ENCODE measurements at places on chromosomes 7 and 10. TPM values are rescaled to one million over a fixed set of nuclear protein-coding genes. Genes with fewer than 3 reads are reported as not detected.

DNA sequence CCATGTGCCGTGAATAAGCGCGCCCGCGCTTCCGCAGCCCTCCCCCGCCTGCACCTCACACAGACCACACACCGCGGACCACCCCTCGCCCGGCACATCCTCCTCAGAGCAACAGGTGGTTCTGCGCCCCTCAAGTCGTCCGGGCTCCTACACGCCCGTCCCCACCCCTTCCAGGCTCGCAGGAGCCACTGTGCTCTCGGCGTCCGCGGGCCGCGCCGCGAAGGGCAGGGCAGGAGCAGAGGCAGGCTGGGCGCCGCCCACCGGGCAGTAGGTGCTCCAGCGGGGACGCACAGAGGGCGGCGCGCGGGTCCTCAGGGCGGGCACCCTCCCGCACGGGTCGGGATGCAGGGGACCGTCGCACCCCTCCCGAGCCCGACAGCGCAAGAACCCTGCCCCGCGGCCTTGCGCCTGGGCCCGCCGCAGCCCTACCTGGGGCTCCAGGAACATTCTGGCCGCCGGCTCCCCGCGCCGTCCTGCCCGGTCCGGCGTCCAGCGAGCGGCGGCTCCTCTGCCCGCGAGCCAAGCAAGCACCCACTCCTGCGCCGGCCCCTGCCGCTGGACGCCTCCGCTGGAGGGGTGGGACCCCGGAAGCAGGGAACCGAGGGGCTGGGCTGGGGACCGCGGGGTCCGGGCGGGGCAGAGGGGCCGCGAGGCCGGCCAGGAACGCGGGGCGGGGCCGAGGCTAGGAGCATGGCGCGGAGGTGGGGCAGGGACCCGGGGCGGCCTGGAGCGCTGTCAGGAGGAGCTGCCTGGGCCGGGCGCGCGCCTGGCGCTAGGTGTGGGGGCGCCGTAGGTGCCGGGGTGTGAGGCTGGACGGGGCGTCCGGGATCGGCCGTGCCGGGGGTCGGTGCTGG is 37.4 kb downstream of the RASGEF1A start:
- H3K36me3 ChIP-seq, result no peaks in the 10 kb centered on the region
- no peak overlapping the region for H3K27ac ChIP-seq
- no peaks in the 10 kb centered on the region for H3K27me3 ChIP-seq
- no peak for DNase-seq
- no peaks in the 10 kb centered on the region for H3K4me1 ChIP-seq

DNA sequence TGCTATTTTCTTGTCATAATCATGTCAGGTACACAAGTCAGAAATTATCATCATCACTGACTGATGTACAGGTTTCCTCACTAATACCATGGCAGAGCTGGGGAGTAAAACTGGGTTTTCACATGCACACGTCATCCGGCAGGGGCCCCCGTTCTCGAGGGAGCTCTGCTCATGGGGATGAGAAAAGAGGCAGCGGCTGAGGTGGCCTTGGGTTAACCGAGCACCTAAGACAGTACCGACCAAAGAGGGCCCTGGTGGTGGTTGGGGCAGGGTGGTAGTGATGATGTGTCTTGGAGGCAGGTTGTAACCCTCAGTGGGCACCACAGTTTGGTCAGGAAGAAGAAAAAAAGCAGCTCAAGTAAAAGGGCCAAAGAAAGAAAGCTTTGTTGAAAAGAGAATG is 12.1 kb upstream of the TRPV6 start:
- H3K4me1 ChIP-seq, result peaks cover 8% of the 10 kb centered on the region
- no peak overlapping the region for H3K4me3 ChIP-seq
- no peaks in the 10 kb centered on the region for H3K36me3 ChIP-seq

GRCh38 chr10:43255634-43256431 is 11.0 kb downstream of the RASGEF1A start:
- no peak overlapping the region for H3K4me3 ChIP-seq
- no peak overlapping the region for H3K27ac ChIP-seq
- no peaks in the 10 kb centered on the region for H3K4me1 ChIP-seq
- no peaks in the 10 kb centered on the region for H3K36me3 ChIP-seq
- H3K27me3 ChIP-seq, result no peaks in the 10 kb centered on the region

DNA sequence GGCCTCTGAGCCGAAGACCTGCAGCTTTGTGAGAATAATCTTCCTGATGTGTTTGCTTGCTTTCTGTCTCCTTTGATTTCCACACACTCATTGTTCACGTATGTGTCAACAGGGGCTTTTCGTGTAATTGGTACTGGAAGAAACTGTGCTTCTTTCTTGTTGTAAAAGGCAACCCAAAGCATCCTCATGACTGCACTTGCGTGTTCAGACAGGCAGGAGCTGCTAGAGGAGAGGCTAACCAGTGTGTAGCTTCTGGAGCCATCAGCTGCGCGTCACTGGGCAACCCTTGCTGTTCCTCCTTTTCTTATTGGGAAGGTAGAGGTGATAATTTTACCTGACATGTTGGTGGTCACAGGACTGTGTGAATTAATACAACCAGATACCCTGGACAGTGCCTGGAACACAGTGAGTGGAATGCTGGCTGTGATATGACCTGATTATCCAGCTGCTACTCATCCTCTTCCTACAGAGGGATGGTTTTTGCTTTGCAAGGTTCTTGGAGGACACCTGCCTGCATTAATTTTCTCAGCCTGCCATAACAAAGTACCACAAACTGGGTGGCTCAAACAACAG is 213.0 kb downstream of the ABCA13 start:
- H3K27me3 ChIP-seq, result no peaks in the 10 kb centered on the region
- no peak overlapping the region for H3K4me3 ChIP-seq
- H3K36me3 ChIP-seq, result no peaks in the 10 kb centered on the region
- H3K4me1 ChIP-seq, result no peaks in the 10 kb centered on the region
- no peak overlapping the region for H3K27ac ChIP-seq

GRCh38 chr10:16612115-16612980 is 90.7 kb upstream of the C1QL3 start:
- no peaks in the 10 kb centered on the region for H3K27me3 ChIP-seq
- H3K36me3 ChIP-seq, result no peaks in the 10 kb centered on the region
- DNase-seq, result no peak
- H3K4me3 ChIP-seq, result no peak overlapping the region

GRCh38 chr7:13288516-13288915 is 601.1 kb downstream of the ARL4A start:
- no peaks in the 10 kb centered on the region for H3K4me1 ChIP-seq
- H3K4me3 ChIP-seq, result no peak overlapping the region
- no peak for DNase-seq
- no peaks in the 10 kb centered on the region for H3K36me3 ChIP-seq

Gene FBXL15
- 36.3 TPM for total RNA-seq

Gene MEOX2
- total RNA-seq, result 4.3 TPM

Gene FAM25A
- total RNA-seq, result not detected

Gene FFAR4
- total RNA-seq, result not detected
